ENCODE measurements at places on chromosomes 3 and 15.
A peak's percentile ranks its signal among the peaks of the same experiment; 100 is the strongest.

GRCh38 chr3:50164984-50165909 is 10.1 kb downstream of the SEMA3F start:
- no peak for DNase-seq

- DNase-seq = peak; percentile 41
Measured at GRCh38 chr15:55322467-55322866, 3.4 kb downstream of the PIGB start.

- peak; percentile 53 for DNase-seq
Measured at GRCh38 chr3:112814266-112814665, 32.4 kb downstream of the CD200R1L start.

- DNase-seq = no peak
Measured at GRCh38 chr3:164459521-164460151, 618.7 kb downstream of the SI start.

DNA sequence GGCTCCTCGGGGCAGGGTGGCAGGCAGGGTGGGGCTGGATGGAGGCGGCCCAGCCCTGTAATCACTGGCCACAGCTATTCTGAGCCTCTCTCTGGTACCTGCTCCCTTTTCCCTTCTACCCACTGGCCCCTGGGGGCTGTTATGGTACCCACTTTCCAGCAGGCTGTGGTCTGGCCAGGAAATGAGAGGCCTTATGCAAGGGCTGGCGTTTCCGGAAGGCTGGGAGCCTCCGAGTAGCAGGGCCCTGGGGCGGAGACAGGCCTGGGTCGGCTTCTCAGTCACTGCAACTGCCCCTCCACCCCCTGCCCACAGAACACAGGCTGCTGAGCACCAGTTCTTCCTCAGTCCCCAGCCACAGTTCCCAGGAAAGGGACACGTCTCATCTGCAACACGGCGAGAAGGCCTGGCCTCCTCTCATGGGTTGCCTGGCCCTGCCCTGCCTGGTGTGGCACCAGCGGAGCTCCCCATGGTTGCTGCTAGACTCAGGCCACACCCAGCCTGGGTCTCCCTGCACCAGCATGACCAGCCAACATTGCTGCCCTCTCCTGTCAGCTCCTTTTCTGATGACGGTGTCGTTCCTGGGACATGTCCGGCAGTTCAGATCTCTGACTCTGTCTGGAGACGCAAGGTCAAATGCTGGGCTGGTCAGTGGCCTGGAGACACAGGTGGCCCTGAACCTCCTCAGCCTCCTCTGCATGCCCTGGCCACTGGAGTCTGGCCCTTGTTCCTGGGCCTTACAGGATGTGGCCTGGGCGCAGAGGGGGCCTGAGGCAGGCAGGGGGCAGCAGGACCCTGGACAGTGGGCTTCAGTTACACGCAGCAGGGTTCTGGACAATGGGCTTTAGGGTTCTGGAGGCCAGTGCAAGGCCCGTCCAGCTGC is 6.5 kb downstream of the CHST13 start:
- DNase-seq = peak; percentile 37

- peak; percentile 66 for DNase-seq
Measured at GRCh38 chr3:136075218-136075808, 109.8 kb downstream of the PPP2R3A start.

DNA sequence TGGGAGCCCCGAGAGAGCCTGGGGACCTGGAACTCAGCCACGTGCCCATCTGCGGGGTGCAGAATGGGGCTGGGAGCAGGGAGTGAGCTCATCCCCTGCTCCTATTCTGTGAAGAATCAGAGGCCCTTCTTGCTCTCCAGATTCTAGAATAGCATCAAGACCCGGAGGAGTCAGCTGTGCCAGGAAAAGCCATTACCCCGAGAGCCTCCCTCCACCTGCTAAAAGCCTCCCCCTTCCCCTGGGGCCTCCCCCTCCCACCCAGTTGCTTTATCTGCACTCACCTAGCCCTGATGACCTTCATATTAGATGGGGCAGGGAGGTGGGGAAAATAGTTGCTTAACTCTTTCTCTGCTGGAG is 23.1 kb downstream of the CCDC33 start:
- no peak for DNase-seq

- no peak for DNase-seq
Measured at GRCh38 chr3:3372210-3372777, 192.8 kb upstream of the CRBN start.

DNA sequence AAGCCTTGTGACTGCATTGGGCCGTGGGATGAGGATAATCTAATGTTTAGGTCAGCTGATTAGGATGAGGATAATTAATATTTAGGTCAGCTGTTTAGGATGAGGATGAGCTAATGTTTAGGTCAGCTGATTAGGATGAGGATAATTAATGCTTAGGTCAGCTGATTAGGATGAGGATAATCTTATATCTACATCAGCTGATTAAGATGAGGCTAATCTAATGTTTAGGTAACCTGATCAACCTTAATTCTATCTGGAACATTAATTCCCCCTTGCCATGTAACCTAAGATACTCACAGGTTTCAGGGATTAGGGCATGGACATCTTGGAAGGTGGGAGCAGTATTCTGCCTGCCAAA is 362.8 kb downstream of the ULK4 start:
- no peak for DNase-seq

- DNase-seq = no peak
Measured at GRCh38 chr3:156594219-156594683, 39.3 kb upstream of the SSR3 start.

- no peak for DNase-seq
Measured at GRCh38 chr15:99726333-99726732, 6.9 kb downstream of the LYSMD4 start.

- no peak for DNase-seq
Measured at GRCh38 chr3:50396502-50396901, 37.2 kb upstream of the TMEM115 start.

- no peak for DNase-seq
Measured at GRCh38 chr3:96705895-96706294, 108.5 kb upstream of the EPHA6 start.

DNA sequence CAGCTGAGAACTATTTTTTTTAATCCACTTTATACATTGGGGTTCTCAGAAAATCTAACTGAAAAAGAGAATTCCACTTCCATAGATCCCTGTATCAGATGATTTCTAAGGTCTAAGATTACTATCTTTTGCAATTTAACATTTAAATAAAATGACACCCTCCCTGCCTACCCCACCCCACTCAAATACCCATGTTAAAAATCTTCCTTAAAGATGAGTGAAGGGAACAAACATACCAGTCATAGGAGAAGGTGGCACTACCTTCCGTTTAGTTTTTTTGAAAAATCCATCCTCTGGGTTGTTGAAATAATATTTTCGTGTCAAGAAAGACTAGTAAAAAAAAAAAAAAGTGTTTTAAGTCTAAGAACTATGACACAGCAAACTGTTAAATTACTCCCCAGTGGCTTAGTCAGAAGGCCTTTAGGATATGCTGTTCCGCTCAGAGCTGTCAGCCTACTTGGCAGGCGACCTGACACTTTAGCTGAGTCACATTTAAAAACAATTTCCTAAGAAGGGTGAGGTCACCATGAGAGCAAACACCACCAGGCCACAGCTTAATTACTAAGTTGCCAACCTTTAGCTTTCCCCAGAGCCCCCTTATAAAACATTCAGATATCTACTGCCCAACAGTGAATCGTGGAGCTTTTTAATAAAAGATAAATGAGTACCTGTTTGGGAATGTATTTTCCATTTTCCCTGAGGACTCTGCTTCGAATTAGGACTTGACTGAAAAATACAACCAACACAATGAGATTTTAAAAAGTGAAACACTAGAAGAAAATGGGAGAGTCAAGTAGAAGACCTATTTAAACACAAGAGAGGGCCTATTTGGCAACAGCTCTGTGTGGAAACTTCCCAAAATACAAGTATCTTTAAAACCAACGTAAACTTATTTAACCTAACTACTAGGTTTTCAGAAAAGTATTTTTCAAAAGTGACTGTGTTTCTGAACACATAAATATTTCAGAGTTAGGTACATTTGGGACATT is 9.6 kb downstream of the EMC3 start:
- peak; percentile 94 for DNase-seq

GRCh38 chr15:66763186-66764071 is 61.4 kb downstream of the SMAD6 start:
- no peak for DNase-seq

GRCh38 chr3:58638591-58638990 is 28.0 kb downstream of the FAM3D start:
- no peak for DNase-seq

- DNase-seq = no peak
Measured at GRCh38 chr3:111035902-111036301, 35.7 kb upstream of the NECTIN3 start.

- no peak for DNase-seq
Measured at GRCh38 chr15:66630801-66631351, 65.1 kb upstream of the LCTL start.

GRCh38 chr3:118530350-118530922 is 504.2 kb downstream of the IGSF11 start:
- DNase-seq = no peak

DNA sequence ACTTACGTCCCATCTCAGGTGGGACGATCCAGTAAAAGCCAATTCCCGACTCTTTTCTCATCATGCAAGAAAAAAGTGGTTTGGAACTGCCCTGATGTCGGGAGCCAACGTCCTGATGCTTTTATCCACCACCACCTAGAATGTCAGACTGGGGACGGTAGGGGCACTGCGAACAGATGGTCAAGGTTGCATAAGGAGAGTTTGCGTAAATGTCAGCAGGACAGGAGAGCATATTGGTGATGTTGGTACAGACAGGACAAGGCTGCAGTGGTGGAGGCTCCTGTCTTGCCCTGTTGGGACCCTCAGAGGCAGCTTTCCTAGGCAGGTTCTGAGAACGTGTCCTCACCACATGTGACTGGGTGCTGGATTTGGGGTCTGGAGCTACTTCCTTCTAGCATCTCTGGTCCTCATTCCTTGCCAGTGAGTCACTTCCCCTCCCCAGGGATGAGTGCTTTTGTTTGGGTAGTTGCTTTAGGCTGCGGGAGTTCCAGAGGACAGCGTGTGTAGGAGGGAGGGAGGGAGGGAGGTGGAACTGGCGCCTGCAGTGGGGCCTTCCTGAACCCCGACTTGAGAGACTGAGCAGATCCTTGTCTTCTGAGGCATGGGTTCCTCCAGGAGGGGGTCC is 21.0 kb downstream of the THSD4 start:
- no peak for DNase-seq

- DNase-seq = peak; percentile 41
Measured at GRCh38 chr3:189040656-189041335, 131.0 kb upstream of the TPRG1 start.

DNA sequence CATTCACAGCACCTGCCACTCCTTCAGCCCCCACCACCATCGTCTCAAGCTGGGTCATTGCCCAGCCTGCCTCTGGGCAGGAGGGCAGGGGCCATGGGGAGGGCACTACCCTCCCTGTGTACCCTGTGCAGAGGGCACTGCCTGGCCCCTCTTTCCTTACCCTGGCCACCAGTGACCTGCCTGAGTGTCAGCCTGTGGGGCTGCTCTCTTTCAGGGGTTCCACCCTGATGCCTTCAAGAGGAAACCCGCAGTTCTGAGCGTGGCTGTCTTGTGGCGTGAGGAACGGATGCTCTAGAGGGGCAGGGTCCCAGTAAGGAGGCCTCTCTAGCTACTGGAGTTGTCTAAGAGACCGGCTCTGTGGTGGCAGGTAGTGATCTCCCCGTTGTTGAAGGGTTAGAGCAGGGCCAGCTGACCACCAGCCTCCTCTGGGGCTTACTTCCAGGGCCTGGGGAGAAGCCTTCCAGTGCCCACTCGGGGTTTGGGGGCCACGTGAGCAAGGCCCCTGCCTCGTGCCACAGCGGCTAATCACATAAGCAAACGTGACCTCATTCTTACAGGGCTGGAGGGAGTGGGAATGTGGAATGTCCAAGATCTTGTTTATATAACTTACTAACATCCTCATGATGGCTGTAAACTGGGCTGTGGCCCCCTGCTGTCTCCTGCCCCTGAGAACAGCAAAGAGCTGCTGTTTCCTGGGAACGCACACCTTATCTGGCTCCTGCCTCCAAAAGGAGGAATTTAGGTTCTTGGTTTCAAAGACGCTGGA is 31.4 kb upstream of the SEC13 start:
- no peak for DNase-seq

DNA sequence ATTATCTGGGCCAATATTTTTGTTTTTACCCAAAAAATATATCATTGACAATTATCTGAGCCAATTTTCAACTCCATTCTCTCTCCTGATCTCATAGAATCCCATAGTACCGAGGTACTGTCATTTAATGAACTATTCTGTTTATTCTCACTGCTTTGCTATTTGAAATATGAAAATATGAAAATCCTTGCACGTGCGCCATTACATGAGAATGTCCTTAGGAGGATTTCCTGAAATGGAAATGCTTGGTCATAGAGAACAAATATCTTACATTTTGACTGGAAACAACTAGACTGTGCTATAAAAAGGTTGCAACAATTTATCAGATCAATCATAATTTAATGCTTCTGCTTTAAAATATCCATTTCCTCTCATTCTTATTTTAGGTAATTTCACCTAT is 18.3 kb downstream of the FRMD4B start:
- no peak for DNase-seq

DNA sequence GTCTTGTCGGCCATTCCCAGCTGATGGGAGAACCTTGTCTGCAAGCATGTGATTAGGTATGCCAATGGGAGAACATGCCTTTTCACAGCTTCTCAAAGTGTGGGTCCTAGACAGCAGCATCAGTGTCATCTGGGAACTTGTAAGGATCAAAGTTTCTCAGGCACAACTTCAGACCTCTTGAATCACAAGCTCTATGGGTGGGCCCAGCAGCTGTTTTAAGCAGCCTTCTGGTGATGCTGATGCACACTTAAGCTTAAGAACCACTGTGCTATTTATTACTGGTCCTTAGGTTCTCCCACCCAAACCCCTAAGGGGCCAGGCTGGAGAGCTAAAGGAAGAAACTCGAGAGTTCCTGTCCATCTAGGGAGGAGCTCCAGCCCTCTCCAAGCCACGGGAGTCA is 453.9 kb upstream of the PROK2 start:
- DNase-seq = no peak

GRCh38 chr3:96449803-96450202 is 364.6 kb upstream of the EPHA6 start:
- DNase-seq = no peak

DNA sequence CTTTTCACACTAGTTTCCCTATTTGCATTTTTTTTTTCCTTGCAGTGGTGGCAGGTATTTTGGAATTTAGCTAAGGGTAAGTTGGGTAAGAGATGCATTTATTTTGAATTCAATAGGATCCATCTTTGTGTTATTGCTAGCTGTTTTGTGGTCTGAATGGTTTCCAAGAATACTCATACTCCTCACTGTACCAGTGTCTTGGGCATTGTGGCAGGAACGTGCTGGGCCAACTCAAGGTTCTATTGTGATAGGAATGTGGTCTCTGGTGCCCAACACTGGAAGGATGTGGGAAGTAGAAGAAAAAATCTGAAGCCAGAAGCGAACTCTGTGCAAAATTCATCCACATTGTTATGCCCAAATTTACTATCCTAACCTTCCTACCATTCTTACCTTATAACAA is 135.6 kb downstream of the RBMS3 start:
- DNase-seq = no peak

DNA sequence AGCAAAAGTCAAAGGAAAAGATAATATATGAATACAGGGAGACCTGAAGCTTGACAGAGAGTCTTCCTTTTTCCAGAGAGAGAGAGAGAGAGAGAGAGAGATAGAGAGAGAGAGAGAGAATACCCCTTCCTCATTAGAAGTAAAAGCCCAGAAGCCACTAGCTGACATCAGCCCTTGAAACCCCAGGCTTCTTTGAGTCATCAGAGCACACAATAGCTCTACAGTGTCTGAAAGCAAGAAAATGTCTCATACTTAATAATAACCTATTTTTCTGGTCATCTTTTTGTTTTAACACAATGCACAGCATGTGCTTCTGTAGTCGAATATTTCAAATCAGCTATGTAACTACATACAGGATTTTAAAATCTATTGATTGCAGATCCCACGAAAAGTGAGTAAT is 109.2 kb upstream of the NANOGP8 start:
- no peak for DNase-seq
